Left ventricle myocardium superior (tissue), 1 donor: ENCODE measurements at places on chromosomes 13 and 19.
A peak's percentile ranks its signal among the peaks of the same experiment; 100 is the strongest.

DNA sequence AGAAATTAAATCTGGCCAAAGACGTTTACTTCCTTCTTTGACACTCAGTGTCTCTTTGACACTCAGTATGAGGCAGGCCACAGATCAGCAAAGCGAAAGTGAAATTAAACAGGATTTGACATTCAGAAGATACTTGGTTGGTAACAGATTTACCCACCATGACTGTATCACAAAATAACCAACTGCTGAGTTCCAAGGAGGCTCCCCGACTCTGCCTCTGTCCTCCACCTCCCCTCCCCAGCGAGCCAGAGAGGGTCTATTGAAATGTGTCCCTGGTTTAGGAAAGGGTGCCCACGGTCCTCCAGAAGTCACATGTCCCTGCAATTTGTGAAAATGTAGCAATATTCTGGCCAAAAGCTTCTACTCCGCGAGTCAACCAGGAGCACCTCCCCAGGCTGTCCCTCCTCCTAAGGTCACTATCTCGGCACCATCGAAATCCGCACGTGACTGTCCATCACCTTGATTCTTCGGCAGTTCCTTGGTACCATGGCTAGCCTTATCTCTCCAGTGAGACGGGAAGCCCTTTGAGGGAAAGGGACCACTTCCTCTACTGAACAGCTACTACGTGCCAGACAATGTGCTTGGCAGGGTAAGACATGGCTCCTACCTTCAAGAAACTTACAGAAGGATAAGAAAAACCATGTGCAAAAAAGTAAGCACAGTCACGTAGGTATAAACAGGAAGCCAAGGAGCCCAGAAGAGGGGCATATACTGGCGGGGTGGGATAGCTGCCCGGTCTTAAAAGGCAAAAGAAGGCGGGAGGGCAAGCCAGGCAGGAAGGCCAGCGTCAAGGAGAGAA lies 1.5 kb downstream of the N4BP2L1 start:
- DNase-seq, result no peak

DNA sequence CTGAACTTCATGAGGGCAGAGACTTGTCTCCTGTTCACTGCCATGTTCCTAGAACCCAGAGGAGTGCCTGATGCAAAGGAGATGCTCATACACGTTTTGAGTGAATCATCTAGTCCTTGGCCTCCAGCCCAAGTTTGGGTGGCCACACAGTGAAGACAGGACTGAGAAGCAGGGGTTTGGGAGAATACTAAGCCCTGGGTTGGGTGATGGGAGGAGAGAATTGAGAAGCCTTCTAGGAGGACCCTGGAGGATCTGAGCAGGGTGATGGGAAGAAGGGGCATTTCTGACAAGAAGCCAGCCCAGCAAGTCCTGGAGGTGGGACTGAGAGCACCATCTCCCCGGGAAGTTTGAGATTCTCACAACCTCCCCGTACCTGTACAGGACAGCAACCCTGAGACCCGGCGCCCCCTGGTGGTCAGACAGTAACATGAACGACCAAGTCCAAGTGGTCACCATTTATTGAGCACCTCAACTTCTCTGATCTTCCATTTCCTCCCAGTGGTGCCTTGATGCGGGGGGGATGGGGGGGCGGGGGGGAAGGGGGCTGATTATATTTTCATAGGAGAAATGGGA lies 11.0 kb downstream of the CTU1 start:
- DNase-seq, result peak; percentile 75

DNA sequence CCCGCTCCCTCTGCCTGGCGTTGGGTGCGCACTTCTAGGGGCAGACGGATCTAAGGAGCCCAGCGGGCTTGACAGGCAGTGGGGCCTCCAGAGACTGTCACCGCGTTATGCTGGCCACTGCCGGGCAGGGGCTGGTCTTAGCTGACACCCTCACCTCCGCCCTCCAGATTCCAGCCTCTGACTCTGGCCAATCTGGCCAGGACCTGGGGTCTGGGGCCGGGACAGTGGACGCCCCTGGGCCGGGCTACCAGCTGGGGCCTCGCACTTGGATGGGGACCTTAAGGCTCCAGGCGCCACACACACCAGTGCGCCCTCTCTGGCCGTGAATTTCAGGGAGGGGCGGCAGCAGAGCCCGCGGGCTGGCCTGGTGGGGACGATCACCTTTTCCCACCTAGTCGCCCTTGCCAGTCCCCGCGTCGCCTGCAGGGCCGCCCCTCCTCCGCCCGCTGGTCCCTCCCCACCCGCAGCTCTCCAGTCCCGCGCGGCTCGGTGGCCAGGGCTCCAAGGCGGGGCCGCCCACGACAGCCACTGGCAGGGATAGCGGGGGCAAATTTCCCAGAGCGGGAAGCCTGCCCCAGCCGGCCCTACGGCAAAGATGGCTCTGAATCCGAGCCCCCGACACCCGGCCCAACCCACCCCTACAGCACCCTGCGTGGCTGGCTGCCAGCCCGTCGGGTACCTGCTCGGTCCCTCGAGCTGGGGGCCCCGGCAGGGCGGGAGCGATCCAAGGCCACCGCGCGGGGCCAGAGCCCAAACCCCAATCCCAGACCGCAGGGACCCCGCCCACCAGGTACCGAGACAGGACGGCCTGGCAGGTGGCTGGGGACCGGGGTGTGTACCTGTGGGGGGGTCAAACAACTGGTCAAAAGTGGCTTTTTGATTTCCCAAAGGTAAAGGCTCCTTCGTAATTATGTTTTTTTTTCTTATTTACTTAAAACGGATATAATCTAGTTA lies 6.1 kb upstream of the ZNF98 start:
- no peak for DNase-seq

DNA sequence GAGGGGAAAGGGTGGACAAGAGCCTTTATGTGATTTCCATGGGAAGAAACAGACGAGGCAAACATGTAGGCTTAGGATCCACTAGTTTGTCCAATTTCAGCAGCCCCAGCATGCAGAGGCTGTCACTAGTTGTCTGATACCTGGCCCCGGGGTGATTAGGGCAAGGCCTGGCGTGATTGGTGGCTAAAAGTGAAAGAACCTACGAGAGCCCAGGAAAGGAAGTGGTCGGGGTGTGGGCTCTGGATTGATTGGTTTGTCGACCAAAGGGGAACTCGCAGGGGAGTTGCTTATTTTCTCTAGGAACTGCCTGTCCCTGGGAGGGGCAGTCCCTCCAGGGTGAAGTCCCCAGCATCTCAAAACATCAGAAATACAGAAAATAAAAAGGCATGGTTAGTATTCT lies 64.2 kb upstream of the UQCRFS1 start:
- DNase-seq, result no peak

GRCh38 chr19:28426730-28427225 lies 786.2 kb downstream of the UQCRFS1 start:
- no peak for DNase-seq

DNA sequence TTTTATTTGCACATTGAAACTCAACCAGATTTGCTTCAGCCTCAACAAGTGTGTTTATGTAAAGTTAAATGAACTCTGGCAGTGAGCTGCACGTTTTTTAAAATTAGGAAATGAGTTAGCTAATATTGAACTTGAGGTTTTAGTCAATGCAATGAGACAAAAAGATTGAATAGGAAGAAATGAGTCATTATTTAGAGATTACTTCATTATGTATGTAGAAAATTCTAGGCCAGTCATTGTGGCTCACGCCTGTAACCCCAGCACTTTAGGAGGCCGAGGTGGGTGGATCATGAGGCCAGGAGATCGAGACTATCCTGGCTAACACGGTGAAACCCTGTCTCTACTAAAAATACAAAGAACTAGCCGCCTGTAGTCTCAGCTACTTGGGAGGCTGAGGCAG lies 22.8 kb upstream of the CD70 start:
- DNase-seq, result no peak

GRCh38 chr19:6596621-6597020 lies 5.7 kb upstream of the CD70 start:
- no peak for DNase-seq

- DNase-seq, result no peak
Observed at GRCh38 chr13:49042476-49042875, 66.8 kb downstream of the FNDC3A start.

DNA sequence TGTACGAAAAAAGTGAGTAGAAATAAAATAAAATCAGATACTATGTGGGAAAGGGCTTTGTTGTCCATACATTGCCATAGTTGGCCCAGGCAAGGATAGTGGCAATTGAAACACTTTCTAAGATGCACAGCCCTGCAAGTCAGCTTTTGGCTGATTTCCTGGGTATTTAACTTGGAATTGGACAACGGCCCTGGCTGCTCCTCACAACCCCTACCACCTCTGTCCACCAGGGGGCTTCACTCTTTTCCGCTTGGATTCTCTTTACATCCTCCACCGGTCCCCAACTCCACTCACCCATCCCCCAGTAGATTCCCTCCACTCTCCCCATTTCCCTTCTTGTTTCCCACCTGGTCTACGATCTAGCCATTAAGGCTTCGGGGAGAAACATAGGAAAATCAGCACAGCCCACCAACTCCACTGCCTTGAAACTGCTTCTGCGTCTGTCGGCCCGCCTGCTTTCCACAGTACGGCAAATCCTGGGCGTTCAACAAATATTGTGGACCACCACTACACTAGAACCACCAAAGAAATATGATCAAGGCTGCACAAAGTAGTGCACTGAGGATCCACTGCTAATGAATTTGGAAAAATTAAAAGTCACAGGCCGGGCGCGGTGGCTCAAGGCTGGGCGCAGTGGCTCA lies 48.6 kb upstream of the GTF3A start:
- peak; percentile 63 for DNase-seq

GRCh38 chr19:57708641-57709361 lies at the start of gene ZNF154:
ZNF154 (minus strand) TSS chr19:57709204; CDS start chr19:57708971, 233 bp downstream.
- DNase-seq, result peak; percentile 39

DNA sequence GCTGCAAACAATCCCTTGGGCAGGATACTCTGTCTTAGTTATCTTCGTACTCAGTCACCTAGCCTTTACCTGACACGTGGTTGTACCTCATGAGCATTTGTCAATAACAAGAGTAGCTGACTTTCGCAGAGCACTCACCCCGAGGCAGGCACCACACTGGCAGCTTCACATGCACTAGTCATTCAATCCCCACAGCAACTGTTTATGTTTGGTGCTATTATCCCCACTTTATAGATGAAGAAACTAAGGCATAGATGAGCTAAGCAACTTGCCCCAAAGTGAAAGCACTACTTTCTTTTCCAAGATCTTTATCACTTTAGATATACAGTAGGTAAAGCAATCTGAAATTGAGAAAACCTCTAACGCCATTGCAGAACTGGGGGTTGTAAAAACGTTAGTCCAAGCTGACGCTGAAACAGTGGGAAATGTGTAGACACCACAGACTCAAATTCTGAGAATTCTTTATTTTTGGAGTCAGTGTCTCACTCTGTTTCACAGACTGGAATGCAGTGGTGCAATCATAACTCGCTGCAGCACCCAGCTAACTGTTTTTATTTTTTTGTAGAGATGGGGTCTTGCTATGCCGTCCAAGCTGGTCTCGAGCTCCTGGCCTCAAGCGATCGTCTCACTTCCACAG lies 446.0 kb downstream of the FOXO1 start:
- no peak for DNase-seq

GRCh38 chr19:4971424-4971793 lies 2.5 kb downstream of the KDM4B start:
- peak; percentile 56 for DNase-seq

DNA sequence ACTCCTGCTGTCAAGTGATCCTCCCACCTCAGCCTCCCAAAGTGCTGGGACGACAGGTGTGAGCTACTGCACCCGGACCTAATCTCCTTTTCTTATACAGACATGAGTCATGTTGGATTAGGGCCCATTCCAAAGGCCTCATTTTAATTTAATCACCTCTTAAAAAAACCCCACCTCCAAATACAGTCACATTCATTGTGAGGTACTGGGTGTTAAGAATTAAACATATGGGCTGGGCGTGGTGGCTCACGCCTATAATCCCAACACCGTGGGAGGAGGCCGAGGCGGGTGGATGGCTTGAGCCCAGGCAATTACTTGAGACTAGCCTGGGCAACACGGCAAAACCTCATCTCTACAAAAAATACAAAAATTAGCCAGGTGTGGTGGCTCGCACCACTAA lies 46.6 kb downstream of the PIN1 start:
- DNase-seq, result no peak

DNA sequence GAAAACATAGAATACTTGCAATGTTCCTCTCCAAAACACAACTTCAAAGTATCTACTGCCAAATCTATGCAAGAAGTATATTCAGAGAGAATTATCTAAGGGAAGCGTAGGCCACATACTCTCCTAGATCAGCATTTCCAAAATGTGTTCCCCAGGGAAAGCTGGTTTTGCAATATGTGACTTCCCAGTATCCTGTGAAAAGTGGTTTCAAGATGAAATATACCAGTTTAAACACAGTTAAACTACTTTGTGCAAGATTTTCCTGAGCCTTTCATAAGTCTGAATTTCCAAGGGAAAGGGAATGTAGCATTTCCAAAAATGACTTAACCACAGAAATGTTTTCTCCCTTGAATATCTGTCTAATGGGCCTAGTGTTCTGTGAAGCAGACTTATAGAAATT lies 7.6 kb downstream of the STARD13 start:
- DNase-seq, result no peak

DNA sequence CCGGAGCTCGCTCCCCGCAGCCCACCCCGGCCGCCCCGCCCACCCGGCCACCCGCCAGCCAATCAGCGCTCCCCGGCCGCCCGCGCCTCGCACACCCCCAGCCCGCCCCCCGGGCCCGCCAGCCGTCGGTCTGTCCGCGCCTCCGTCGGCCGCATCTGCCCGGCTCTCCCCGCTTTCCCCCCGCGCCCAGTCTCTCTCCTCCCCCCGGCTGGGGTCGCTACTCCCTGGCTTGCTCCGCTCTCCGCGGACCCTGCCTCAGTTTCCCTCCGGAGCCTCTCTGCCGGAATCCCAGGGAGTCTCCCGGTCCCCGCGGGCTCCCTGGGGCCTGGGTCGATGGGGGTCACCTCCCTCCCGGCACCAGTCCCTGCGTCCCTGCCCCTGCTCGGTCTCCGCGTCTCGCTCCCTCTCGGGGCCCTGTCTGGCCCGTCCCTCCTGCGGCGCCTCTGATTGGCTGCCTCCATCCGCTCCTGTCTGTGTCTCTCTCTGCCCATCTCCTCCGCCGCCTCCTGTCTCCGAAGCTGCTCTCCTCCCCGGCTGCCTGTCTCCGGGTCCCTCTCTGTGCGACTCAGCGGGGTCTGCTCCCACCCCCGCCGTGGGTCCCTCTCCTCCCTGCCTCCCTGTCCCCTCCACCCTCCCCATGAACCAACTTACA lies 484 bp downstream of the IL11 start:
- no peak for DNase-seq

GRCh38 chr19:46478356-46478986 lies 7.1 kb upstream of the PNMA8A start:
- DNase-seq, result no peak

DNA sequence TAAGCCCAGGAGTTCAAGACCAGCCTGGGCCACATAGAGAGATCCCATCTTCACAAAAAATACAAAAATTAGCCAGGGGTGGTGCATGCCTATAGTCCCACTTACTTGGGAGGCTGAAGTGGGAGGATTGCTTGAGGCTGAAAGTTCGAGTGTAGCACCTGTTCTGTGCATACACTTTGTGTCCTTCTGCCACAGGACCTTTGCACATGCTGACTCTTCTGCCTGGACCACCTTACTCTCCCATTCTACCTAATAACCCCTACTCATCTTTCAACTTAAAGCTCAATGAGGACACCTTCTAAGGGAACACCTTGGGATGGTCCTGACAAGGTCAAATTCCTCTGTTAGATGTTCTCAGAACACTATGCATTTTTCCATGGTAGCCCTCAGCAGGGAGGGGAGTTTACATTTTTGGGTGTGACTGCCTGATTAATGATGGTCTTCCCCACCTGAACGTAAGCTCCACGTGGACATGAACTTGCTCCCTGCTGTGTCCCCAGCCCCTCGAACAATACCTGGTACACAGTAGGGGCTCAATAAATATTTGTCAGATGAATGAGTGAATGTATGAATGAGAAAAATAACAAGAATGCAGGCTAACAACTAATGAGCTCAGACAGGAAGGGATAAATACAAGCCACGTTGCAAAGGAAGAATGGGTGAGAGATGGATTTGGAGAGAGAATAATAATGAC lies 11.2 kb upstream of the IZUMO2 start:
- no peak for DNase-seq

- peak; percentile 96 for DNase-seq
Observed at GRCh38 chr19:29941828-29942403, at the start of gene URI1. URI1 (plus strand) TSS chr19:29942239; CDS start chr19:29942548, 309 bp downstream.
